ENCODE measurements at places on chromosomes 11 and 22.

DNA sequence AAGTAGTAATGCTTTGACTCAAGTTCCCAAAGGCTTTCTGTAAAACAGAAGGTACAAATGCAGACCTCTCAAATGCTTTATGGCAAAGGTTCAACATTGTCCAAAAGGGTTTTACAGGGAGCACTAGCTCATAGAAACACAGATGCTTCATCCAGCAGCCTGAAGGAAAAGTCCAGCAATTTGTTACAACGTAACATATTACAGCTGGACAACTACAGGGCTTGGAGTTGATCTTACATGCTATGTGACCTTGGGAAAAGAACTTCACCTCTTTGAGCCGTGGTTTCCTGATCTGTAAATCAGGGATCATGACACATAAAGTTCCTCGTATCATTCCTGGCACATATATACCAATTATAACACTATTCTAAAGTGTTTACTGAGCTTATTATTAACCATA lies 84.9 kb downstream of the DDIAS start:
- DNase-seq: no peak

DNA sequence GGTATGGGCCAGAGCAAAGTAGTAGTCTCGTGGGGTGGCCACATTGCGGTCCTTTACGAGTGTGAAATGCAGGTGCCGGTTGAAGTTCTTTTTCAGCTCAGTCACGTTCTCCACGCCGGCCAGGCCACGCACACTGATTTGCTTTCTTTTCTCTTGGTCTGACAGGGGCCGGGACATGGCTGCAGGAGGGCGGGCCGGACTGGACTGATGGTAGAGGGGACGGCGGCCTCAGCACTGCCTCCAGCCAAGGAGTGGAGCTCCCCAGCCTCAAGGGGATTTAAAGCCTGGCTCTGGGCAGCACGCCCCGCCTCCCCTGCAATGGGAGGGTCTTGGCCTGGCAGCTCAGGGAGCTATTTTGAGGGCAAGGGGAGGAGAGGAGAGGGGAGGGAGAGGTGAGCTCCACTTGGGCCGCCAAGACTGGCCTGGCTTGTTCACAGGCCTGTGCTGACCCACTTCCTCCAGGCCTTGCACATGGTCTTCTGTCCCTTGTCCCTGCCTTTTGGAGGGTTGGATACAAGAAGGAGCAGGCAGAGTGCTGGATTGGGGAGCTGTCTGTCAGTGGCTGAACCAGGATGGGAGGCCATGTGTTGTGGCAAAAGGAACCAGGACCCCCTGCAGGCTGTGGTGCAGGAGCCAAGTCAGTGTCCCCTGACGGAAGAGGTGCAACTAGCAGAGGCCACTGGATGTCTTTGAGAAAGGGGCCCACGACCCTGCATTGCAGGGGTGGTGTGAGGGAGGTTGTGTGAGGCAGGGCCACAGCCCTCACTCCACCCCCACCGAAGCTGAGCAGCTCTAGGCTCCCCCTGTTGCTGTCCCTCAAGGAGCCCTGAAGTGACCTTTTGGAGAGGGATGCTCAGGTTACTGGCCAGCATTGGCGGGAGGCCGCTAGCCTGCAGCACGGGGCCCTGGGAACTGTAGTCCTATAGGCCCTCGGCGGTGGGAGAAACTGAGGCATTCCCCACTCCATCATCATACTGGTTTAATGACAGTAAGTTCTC lies at the start of gene PYGM:
TSS of gene PYGM (minus strand) at position 253 of the 998 bp plus-strand sequence. CDS start at position 177, 76 bp downstream.
- peak; percentile 96 for DNase-seq

GRCh38 chr22:38271927-38272372 lies 860 bp downstream of the TMEM184B start:
- DNase-seq: no peak

DNA sequence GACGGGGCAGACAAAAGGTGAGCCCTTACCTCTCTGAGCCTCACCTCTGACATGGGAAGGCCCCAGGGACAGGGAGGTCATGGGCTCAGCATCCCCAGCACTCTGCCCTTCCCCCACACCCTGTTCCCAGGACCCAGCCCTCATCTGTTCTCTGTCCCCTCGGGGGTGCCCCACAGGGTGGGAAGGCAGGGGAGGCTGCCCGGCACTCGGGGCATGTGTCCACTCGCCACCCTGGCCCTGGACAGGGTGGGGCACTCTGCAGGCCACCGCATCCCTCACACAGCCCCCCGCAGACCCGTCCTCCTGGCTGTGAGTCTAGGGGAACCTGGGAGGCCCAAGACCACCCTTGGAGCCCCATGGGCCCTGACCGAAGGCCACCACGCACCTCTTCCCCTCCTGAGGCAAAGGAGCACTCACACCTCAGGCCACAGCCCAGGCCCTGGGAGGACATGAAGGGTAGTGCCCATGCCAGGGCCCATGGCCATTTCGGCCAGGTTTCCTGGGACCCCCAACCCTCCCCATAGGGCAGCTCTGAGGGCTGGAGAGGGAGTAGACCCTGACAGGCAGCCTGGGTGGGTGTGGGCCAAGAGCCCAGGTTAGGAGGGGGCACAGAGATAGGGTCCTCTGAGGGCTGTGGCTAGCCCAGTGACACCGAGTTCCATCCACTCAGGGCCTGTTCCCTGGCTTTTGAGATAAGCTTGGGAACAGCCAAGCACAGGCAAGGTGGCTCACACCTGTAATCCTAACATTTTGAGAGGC lies 193.1 kb downstream of the IGLL1 start:
- DNase-seq: no peak

- DNase-seq: no peak
Observed at GRCh38 chr22:26241361-26241760, 72.1 kb downstream of the SEZ6L start.

GRCh38 chr11:2392241-2392959 lies 8.2 kb upstream of the TSSC4 start:
- no peak for DNase-seq

GRCh38 chr11:104876324-104876723 lies 21.9 kb downstream of the CASP12 start:
- DNase-seq: no peak

All from coronary artery (tissue), 2 donors.